ENCODE measurements at places on chromosomes 5 and 9.
A peak's percentile ranks its signal among the peaks of the same experiment; 100 is the strongest.

GRCh38 chr9:75390951-75391350, 302.6 kb downstream of the OSTF1 start:
- no peak overlapping the region for H3K27ac ChIP-seq
- H3K27me3 ChIP-seq, result no peaks in the 10 kb centered on the region
- no peak for DNase-seq
- no peaks in the 10 kb centered on the region for H3K36me3 ChIP-seq
- no peak overlapping the region for H3K4me3 ChIP-seq

DNA sequence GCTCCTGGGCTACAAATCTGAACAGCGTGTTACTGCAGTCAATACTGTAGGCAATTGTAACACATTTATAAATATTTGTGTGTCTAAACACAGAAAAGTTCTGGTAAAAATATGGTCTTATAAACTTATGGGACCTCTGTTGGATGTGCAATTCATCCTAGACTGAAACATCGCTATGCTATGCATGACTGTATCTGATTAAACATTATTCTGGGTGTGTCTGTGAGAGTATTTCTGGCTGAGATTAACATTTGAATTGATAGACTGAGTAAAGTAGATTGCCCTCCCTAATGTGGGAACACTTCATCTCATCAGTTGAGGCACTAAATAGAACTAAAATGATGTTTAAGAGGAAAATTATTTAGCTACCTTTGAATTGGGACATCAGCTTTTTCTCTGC, 24.3 kb upstream of the PRDM9 start:
- no peak for DNase-seq
- no peaks in the 10 kb centered on the region for H3K27me3 ChIP-seq
- H3K27ac ChIP-seq, result no peak overlapping the region
- H3K36me3 ChIP-seq, result no peaks in the 10 kb centered on the region
- no peak overlapping the region for H3K4me3 ChIP-seq

- no peak for DNase-seq
- H3K27ac ChIP-seq, result no peak overlapping the region
- H3K4me3 ChIP-seq, result no peak overlapping the region
- peaks cover 11% of the 10 kb centered on the region for H3K27me3 ChIP-seq
- H3K36me3 ChIP-seq, result no peaks in the 10 kb centered on the region
These were observed 8.0 kb upstream of the CTNNA1 start for GRCh38 chr5:138745268-138745667.

DNA sequence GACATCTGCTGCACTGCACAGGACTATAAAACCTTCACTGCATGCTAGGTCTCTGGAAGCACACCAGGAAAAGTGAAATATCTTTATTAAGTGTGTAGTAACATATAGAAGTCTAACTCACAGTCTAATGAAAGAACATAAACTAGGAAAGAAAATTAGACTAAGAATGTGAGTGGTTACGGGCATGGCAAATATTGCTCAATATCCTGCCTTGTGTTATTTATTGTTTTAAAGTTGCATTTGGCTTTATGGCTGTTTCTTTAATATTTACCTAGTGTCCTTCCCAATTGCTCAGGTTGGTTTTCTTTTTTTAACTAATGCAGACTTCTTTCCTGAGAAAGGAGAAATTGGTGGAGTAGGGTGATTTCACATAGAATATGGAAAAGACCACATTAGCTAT, 342.4 kb downstream of the KIAA0825 start:
- H3K4me1 ChIP-seq, result no peaks in the 10 kb centered on the region
- no peaks in the 10 kb centered on the region for H3K36me3 ChIP-seq
- H3K27me3 ChIP-seq, result no peaks in the 10 kb centered on the region
- H3K27ac ChIP-seq, result no peak overlapping the region
- DNase-seq, result no peak

DNA sequence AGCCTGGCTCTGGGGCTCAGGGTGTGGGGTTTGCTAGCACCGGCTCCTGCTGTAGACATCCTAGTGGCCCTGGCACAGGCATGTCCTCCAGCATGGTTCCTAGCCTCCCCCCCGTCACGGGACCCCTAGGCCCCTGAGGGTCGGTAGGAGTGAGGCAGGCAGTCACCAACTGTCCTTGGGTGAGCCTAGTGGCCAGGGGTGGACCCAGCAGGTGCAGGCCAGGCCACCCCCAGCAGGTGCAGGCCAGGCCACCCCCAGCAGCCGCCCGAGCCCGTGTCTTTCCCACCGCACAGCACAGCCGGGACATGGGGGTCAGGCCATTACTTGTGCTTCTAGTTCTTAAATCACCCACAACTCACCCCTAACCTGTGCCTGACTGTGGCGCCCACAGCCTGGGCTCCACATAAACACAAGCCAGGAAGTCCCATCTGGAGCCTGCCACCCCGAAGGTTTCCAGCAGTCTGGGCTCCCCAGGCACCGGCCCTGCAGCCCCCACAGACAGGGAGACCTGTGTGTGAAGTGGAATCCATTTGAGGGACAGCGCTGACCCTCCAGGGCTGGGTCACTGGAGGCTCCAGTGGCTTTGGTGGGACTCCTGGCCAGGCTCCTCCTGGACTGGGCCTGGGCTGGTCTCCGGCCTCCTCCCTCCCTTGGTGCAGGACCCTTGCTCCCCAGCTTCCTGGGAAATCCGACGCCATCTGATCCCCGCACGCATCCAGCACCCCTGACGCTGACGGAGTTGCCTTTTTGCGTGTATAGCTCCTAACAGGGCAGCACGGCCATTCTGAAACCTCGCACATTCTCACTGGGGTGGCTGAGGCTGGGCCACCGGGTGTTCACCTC, 114.1 kb upstream of the LPCAT1 start:
- H3K27me3 ChIP-seq, result peaks cover 13% of the 10 kb centered on the region
- H3K4me3 ChIP-seq, result no peak overlapping the region
- DNase-seq, result peak; percentile 21
- H3K4me1 ChIP-seq, result peaks cover 31% of the 10 kb centered on the region
- no peak overlapping the region for H3K27ac ChIP-seq

GRCh38 chr9:38356851-38357250, 35.7 kb upstream of the ALDH1B1 start:
- no peak overlapping the region for H3K4me3 ChIP-seq
- no peak overlapping the region for H3K27ac ChIP-seq
- H3K36me3 ChIP-seq, result no peaks in the 10 kb centered on the region

DNA sequence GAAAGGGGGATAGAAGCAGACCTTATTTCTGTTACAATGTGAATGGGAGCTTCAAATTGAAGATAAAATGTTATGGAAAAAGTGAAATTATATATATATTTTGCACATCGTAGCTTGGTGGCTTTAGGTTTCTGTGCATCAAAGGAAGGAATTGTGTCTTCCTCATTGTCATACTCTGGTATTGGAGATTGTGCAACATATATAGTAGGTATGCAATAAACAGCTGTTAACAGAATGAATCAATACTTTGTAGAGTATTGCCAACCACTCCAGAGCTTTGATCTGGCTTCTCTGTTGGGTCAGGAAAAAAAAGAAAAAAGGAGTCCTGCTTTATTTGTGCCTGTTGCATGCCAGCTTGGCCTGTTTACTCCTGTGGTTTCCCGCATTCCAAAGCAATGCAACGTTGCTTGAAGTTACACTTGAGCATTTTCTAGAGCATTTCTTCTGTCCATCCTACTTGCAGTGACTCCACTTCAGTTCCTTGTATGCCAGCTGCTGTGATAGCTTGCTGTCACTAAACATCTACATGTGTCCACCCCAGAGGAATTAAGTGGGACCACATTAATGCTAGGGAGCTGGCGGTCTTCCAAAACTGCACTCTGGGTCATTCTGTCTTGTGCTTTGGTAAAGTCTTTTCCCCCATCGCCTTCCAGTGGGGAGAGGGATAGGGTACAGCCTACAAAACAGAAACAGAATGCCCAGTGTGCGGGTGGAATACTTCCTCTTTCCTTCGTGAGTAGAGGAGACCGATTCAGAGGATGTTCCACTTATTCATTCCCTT, 62.0 kb upstream of the MEF2C start:
- no peaks in the 10 kb centered on the region for H3K36me3 ChIP-seq
- H3K4me1 ChIP-seq, result no peaks in the 10 kb centered on the region
- no peak for DNase-seq
- H3K4me3 ChIP-seq, result no peak overlapping the region

DNA sequence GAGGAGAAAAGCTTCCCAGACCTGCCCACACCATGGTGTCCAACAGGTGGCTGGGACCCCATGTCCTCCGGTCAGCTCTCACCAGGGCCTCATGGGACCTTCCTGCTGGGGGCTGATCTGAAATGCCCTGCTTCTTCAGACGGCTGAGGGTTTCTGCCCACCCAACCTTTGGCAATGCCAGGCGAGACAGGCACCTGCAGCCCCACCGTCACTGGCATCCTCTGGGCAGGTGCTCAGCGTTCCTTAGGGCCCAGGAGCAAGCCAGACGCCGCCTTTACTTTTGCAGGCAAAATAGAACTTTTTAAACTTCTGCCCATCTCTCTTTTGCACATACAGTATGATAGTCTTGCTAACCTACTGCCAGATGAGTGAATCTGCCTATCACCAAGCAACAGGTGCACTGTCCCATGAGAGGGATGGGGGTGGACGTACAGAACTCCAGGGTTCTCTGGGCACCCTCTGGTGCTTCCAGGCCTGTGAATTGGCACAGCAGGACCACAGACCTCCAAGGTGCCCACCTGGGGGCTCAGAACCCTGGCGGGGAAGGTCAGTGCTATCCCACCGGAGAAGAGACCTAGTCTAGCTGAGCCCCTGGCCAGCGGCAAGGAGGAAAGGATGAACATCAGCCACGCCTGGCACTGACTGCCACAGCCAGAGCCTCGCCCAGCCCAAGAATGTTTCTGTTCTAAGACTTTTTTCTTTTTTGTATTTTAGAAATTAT, 7.5 kb downstream of the OBP2B start:
- peaks cover 20% of the 10 kb centered on the region for H3K27me3 ChIP-seq
- H3K27ac ChIP-seq, result no peak overlapping the region
- peaks cover 16% of the 10 kb centered on the region for H3K4me1 ChIP-seq
- no peak overlapping the region for H3K4me3 ChIP-seq
- no peaks in the 10 kb centered on the region for H3K36me3 ChIP-seq

DNA sequence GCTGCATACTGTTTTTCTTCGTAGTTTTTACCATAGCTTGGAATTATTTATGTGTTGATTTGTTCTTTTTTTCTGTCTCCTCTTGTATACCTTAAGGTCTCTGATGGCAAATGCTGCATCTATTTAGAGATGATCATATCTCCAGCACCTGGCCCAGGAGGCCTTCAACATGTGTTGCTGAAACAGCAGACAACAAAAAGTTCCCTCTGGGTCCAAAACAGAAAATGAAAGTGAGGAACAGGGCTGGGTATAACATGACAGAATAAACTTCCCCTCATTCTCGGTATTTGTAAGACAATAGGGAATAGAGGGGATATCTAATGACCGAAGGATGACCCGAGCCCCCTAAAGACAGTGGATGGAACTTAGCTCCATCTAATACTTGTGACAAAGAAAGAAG, 22.7 kb upstream of the PCSK1 start:
- H3K27ac ChIP-seq, result no peak overlapping the region
- H3K36me3 ChIP-seq, result no peaks in the 10 kb centered on the region
- H3K27me3 ChIP-seq, result peaks cover 4% of the 10 kb centered on the region

GRCh38 chr9:111965566-111966019, 69.0 kb downstream of the UGCG start:
- no peaks in the 10 kb centered on the region for H3K27me3 ChIP-seq
- no peak overlapping the region for H3K4me3 ChIP-seq
- DNase-seq, result no peak
- H3K4me1 ChIP-seq, result peaks cover 16% of the 10 kb centered on the region
- no peaks in the 10 kb centered on the region for H3K36me3 ChIP-seq

DNA sequence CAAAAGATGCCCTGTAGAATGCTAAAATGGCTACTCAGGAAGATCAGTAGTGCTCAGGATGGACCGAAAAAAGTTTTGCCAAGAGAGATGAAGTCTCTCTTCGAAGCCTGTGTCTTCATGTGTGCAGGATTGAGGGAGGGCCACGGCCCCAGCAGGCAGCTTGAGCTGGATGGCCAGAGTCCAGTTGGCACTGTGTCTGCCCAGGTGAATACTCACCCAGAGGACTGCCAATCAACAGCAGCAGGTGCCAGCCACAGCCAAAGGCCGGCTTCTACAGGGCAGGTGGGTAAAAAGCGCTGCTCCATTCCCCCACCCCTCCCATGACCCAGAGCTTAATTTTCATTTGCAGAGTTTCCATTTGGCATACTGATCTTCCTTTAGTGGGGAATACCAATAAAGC, 287.9 kb upstream of the ZNF608 start:
- no peak overlapping the region for H3K27ac ChIP-seq
- no peaks in the 10 kb centered on the region for H3K36me3 ChIP-seq
- no peak overlapping the region for H3K4me3 ChIP-seq

DNA sequence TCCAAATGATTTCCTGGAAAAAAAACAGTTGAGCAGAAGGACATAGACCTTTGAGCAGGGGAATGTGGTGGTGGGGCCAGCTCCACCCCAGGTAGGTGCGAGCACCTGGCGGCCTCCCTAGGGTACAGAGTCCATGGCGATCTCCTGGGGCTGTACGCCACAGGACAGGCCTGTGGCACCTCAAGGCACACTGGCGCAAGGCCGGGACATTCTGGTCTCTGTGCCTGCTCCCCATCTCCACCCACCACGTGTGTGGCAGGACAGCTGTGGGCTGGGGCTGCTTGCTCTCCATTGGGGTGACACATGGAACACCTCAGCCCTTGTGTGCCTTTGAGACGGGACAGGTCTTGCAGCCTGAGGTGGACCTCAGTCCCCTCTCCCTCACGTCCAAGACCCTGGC, 25.2 kb downstream of the WNK2 start:
- H3K27me3 ChIP-seq, result no peaks in the 10 kb centered on the region
- no peaks in the 10 kb centered on the region for H3K36me3 ChIP-seq
- H3K4me3 ChIP-seq, result no peak overlapping the region

DNA sequence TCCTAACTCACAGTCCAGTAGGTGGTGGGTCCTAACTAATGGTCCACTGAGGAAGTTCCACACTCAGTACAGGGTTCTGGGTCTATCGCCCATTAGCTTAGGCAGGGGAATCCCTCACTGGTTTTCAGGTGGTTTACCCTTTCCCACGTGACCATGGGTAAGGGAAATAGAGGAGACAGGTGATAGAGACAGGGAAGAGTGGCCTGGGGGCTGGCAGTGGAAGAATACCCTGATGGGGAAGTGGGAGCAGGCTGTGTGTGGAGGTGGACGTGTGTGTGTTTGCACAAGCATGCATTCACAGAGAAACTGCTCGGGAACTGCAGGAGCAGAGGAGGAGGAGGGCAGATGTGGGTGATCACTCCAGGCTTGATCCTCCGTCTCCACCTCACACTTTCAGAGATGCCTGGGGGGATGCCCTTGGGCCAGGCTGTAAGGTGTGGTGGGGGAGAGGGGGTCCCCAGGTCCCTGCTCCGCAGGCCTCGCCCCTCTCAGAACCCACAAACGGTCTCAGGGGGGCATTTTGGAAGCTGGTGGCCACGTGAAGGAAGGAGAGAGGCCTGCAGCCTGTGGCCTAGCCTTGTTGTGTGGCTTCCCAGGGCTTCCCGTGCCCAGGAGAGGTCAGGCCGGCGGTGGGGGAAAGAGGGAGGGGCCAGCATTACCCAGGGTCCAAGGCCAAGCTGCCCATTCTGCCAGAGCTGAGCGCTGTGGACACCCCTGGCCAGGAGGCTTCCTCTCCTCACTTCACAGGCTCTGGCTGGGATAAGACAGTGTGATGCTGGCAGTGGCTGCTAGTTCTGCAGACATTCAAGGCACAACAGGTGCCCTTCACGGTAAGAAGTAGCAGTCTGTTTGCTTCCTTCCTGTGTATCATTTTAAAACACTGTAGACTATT, 80.0 kb downstream of the OTULIN start:
- H3K4me3 ChIP-seq, result no peak overlapping the region
- H3K4me1 ChIP-seq, result peaks cover 40% of the 10 kb centered on the region
- H3K27ac ChIP-seq, result peak overlapping the region; percentile 69
- DNase-seq, result no peak
- no peaks in the 10 kb centered on the region for H3K27me3 ChIP-seq

- no peaks in the 10 kb centered on the region for H3K36me3 ChIP-seq
- DNase-seq, result no peak
- H3K4me3 ChIP-seq, result peak overlapping the region; percentile 45
- peaks cover 12% of the 10 kb centered on the region for H3K4me1 ChIP-seq
- peaks cover 49% of the 10 kb centered on the region for H3K27me3 ChIP-seq
These were observed 785 bp upstream of the P4HA2 start for GRCh38 chr5:132228241-132229035.

All from activated T-cell treated with anti-CD3 and anti-CD28 coated beads, Interleukin-2, amount 50 U/mL, for 24 hours (primary cell).